Lung (tissue), 17 donors: ENCODE measurements at places on chromosomes 16 and 17.
A peak's percentile ranks its signal among the peaks of the same experiment; 100 is the strongest.

GRCh38 chr17:33983824-33984574 lies 271.1 kb upstream of the CCL2 start:
- DNase-seq, result no peak

GRCh38 chr16:86286991-86287663 lies 223.2 kb upstream of the FOXF1 start:
- DNase-seq, result no peak

DNA sequence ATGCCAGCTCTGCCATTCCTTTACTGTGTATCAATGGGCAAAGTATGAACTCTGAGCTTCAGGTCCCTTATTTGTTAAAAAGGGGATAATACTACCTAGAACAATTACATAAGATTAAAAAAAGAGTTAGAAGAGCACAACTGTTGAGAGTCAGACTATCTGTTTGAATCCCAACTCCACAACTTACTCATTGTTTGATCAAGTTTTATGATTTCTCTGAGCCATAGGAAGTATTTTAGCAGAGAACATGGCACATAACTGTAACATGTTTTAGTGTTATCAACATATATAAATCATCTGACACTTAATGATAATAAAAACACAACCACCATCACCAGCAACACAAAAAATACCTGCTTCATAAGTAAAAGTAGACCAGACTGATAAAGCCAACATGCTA lies 421.3 kb downstream of the ZFHX3 start:
- DNase-seq, result no peak

- no peak for DNase-seq
These were observed 108.2 kb downstream of the BRIP1 start for GRCh38 chr17:61755078-61755477.

- DNase-seq, result no peak
These were observed 10.4 kb downstream of the COG1 start for GRCh38 chr17:73203135-73203787.

GRCh38 chr17:21373696-21374440 lies 2.3 kb upstream of the KCNJ12 start:
- DNase-seq, result no peak

GRCh38 chr16:61413021-61413420 lies 623.2 kb downstream of the CDH8 start:
- DNase-seq, result no peak

DNA sequence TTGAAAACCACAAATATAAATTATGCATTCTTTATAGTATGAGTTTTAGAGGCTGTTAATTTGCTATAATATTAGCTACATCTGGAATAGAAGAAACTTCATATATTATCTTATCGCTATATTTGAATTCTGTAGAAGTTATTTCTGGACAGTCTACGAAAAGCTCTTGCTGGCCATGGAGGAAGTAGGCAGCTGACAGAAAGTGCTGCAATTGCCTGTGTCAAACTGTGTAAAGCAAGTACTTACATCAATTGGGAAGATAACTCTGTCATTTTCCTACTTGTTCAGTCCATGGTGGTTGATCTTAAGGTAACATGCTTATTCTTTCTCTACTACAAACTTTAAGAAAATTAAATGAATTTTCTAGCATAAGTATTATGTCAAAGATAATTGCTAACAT lies 96.8 kb downstream of the OMG start:
- no peak for DNase-seq

DNA sequence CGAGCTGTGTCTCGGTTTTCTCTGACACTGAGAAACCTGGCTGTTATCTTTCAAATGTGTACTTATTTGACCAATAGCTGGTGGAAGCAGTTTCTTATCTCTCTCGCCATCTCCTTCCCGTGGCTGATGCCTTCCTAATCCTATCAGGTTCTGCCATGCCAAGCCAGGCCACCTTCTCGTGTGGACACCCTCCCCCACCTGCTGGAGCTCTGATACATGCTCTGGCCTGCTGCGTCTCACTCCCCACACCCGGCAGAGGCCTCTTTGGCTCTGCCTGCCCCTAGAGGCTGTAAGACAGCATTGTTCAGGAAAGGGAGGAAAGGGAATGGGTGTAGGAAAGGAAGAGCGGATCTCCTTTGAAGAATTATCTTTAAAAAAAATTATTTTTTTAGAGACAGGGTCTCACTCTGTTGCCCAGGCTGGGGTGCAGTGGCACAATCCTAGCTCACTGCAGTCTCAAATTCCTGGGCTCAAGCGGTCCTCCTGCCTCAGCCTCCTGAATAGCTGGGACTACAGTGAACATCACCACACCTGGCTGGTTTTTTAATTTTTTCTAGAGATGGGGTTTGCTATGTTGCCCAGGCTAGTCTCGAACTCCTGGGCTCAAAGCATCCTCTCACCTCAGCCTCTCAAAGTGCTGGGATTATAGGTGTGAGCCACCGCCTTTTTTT lies 7.5 kb upstream of the ARMC5 start:
- DNase-seq, result peak; percentile 60

- DNase-seq, result no peak
These were observed 124.5 kb downstream of the HS3ST3A1 start for GRCh38 chr17:13477180-13477611.

GRCh38 chr16:58111302-58111627 lies 17.9 kb downstream of the CFAP20 start:
- DNase-seq, result no peak

- DNase-seq, result no peak
These were observed 4.0 kb downstream of the SLC43A2 start for GRCh38 chr17:1624650-1625049.

GRCh38 chr17:64001091-64001579 lies 3.0 kb downstream of the PRR29 start:
- no peak for DNase-seq

DNA sequence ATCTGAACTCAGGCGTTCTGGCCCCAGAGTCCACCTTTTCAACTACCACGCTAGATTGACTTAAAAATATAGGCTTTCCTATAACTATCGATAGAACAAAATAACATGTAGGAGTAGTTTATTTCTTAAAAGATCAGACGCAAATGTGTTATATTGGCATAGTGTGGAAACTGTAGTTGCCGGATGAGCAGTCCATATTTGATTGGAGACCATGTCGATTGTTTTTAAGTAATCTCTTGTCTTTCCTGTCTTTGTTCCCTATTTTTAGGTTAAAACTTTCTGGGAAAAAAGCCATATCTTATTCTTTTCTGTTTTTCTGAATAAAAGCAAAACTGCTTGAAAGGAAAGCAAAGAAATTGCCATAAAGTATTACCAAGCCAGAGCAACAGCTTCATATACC lies 53.1 kb downstream of the GAN start:
- DNase-seq, result no peak

- no peak for DNase-seq
These were observed 7.1 kb downstream of the MRPL28 start for GRCh38 chr16:363110-363765.

DNA sequence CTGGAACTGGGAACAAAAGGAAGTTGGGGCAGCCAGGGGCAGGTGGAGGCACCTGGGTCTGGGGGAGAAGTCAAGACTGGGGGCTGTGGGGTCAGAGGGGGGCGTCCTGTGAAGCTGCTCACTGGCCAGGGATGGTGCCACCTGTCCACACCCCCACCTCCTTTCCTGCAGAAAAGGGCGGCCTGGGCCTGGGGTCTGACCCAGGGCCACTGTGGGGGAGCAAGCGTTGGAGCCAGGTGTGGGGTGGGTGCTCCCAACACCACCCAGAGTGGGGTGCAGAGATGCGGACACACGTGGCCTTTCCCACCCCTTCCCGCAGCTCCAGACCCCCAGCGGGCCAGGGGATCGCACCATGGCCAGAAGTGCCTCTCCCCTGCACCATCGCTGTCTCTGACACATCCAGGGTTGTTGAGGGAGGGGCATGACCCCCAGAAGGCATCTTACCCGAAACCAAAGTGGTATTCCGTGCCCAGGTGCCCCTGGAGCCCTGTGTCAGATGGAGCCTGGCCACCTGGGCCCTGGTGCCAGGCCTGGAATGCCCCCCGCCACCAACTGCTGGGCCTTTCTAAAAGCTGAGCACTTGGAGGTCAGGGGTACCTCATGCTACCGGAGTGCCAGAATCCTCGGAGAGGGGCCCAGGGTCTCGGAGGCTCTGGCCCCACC lies 2.6 kb upstream of the SLC16A3 start:
- DNase-seq, result no peak

DNA sequence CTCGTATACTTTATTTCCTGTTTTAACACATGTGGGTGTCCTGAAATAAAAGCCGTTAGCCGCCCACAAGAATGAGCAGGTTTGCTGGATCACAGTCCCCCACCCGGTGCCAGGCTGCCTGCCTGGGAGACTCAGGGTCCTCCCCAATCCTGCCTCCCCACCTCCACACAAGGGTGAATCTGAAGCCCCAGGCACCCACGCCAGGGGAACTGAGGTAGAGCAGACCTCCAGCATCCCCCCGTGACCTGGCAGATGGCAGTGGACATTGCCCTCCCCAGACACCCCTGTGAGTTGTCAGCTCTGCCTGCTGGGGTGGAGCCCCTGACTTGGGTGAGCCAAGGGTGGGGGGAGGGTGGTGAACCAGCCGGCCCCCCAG lies 114.8 kb downstream of the METRNL start:
- DNase-seq, result no peak

DNA sequence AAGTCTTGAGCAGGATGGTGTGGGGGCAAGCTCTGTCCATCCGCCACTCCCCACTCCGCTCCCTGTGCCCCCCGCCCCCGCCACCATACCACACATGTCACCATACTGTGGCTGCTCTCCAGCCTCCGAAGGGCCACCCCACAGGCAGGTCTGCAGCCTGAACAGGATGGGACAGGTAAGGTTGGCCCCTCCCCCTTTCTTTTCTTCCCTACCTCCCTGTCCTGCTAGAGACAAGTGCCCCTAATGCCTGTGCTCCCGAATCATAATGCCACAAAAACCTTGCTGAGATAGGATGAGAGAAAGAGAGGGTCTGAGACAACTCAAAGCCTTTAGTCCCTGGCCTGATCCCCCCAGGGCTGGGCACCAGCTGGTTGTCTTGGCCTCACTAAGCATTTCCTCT lies 84.7 kb downstream of the SDK2 start:
- DNase-seq, result no peak

DNA sequence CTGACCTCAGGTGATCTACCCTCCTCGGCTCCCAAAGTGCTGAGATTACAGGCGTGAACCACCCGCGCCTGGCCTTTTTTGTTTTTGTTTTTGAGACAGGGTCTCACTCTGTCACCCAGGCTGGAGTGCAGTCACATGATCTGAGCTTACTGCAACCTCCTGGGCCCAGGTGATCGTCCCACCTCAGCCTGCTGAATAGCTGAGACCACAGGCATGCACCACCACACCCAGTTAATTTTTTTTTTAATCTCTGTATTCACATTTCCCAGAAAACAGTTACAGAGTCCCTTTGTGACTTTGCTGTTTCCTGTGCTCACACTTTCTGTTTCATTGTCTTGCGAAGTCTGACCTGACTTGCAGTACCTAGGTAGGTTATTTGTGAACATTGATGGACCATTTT lies 2.7 kb downstream of the CLUAP1 start:
- no peak for DNase-seq

DNA sequence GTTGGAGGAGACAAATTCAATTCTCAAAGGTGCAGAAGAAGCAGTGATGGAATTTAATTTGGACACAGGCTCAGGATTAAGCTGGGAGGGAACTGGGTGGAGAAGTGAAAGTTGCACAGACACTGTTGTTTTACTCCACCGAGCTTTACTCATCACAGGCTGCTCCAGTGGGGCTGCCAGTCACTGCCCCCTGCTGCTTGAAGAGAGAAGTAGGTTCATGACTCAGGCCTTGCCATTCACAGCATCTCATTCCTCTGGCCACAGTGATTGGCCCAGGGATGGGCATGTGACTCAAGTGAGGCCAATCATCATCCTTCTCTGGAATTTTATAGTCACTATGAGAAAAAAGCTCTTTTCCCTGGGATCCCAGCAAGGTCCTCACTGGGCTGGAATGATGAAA lies 11.8 kb downstream of the GNAO1 start:
- peak; percentile 13 for DNase-seq

GRCh38 chr17:64938925-64939474 lies 19.7 kb upstream of the LRRC37A3 start:
- peak; percentile 11 for DNase-seq

- no peak for DNase-seq
These were observed 98.7 kb downstream of the KCNJ12 start for GRCh38 chr17:21474815-21475214.

- no peak for DNase-seq
These were observed 8.8 kb downstream of the CTRB1 start for GRCh38 chr16:75227361-75228142.

DNA sequence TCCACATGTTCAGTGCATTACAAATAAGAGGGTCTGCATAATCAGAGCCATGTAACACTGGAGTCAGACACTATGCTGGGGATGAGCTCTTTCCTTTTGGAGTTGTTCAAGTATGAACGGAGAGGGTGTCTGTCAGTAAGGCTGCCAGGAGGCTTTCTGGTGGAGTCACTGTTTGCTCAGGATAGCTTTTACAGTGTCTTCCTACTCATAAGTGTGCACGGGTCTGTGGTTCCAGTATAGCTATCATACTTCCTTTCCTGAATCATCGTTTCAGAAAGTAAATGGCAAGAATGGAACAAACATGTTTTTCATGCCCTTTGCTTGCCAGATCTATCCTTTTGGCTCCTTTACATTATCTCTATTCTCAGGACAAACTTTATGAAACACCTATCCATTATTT lies 152.7 kb upstream of the CDH11 start:
- no peak for DNase-seq

DNA sequence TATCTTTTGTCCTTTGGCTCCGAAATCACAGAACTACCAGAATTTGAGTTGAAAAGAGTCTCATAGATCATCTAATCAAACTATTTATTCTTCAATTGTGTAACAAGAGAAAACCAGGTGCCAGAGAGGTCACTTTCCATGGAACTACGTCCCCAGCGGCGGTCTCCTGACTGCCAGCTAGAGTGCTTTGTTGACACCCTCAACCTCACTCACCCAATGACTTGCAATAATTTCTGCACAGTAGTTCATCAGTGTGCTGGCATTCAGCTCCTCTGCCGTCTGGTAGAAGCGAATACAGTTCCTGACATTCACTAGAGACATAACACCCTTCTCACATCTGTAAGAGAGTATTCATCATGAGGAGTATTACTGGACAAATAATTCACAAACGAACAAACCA lies 54.2 kb downstream of the ANKFY1 start:
- no peak for DNase-seq

DNA sequence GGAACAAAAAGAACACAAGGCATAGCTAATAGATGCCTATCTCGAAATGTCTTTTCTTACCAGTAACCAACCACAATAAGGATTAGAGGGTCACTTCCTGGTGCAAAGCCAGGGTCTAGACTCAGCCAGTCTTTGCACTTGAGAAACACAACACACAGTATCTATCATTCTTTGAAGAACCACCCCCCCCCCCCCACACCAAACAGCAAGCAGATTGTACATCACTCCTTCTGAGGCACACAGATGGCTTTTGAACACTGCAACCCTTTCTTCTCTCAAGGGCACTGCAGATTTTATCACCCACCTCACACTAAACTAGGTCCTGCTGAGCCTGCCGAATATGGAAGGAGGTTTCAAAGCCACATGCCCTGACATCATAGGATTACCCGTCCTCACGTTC lies 145.6 kb downstream of the AATF start:
- DNase-seq, result no peak

DNA sequence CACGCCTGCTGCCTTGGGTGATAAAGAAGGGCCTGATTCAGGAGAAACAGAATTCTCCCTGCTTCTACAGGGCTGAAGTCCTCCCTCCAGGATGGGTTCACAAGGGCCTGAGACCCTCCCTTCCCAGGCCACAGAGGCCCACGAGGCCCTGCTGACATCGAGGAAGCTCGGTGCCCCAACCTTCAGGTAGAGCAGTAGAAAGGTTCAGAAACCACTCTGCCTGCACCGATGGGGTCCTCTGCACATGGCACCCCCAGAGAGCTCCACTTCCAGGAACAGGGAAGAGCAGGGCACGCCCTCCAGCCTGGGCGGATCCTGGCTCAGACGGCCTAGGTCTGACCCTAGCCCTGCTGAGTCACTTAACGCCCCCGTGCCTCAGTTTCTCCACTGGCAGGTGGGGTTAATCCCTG lies 773 bp downstream of the CENPX start:
- no peak for DNase-seq
